SK-N-SH treated with all-trans-retinoic acid at 6 μM for 48 hours (cell line): ENCODE measurements at places on chromosomes 16 and 17.

GRCh38 chr17:68843522-68843921 lies 111.7 kb downstream of the ABCA8 start:
- ATAC-seq, result no peak

GRCh38 chr17:45164734-45165269 lies 3.1 kb downstream of the HEXIM2 start:
- ATAC-seq, result no peak

- ATAC-seq, result peak; percentile 43; the same call in 2 of the 3 replicates
Measured at GRCh38 chr17:72618001-72618509, 474.4 kb downstream of the SLC39A11 start.

GRCh38 chr17:17021194-17021863 lies 20.9 kb upstream of the MPRIP start:
- no peak for ATAC-seq

GRCh38 chr16:81843243-81843582 lies 64.1 kb downstream of the PLCG2 start:
- no peak for ATAC-seq

DNA sequence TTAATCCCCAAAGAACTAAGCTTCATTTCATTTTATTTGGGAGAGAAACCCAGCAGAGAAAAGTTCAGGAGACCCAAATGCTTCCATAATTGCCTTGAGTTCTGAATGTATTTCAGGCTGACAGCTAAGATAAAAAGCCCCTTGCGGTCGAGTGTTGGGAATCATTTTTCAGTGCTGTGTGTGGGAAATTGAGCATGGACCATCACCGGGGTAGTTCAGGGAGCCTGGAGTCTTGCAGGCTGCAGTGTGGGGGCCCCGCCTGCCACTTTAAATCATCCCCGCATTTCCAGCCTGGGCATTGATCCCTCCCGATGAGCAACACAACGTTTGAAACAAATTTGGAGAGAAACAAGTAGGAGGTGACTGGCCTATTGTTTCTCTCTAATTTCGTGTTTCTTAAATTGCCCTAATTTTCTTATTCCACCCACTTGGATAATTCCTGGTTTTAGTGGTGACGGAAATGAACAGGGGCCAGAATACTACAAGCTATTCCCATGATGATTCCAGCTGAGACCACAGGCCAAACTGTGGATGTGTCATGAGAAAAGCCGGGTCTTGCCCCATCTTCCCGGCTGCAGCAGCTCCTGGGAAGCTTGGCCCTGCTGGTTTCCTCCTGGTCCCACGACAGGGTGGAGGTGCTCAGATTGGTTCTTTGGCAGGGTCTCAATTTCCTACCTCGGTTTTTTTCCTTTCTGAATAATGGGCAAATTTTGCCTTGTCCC lies 75.1 kb downstream of the FOXL1 start:
- no peak for ATAC-seq

DNA sequence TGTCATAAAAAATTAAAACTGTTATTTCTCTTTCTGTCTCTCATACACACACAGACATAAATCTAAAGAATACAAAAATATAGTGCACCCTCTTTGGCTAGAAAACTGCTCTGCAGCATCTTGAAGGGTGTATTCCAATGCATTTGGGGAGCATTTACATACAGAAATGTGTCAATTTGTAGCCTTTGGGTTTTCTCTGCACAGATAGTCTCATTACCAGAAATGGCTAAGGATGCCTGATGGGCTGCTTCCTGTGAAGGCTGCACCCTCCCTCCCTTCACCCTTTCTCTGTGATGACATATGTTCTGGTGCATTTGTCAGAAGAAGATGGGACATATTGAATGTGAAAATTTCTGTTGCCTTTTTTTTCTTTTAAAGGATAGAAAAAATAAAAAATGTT lies 1239.3 kb downstream of the CDH11 start:
- ATAC-seq, result no peak

- ATAC-seq, result peak; percentile 96
Measured at GRCh38 chr17:43418441-43419374, 19.9 kb downstream of the ARL4D start.

DNA sequence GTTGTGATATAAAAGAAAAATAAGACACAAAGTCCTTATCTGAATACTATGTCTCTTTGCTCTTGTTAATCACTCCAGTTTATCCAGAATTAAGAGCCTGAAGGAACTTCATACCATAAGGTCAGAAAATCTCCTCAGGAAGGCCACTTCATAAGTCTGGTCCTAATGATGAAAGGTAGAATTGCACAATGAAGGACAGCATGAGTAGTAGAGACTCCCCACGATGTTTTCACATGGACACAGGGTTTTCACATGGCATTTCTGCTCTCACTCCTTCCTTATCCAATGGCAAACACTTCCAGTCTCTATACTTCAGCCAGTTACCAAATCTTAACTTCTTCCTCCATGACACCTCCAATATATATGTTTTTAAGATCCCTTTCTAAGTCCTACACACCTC lies 10.2 kb upstream of the C17orf78 start:
- no peak for ATAC-seq

DNA sequence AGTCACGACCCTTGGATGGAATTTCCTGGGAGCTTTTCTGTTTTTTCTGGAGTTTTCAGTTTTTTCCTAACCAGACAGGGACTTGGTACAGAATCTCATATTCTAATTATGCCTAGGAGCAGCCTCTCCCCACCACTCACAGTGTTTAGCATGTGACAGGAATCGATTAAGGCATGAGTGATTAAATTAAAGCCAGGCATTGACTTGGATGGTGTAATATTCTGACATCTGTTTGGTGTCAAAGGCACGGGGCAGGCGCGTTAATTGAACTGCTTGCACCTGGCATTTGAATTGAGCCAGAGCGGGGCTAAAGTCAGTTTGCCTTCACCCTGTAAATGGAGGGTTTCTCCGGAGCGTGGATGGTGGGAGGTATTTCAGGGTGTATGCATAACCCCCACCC lies 11.9 kb downstream of the MAPT start:
- no peak for ATAC-seq

- ATAC-seq, result peak; percentile 86
Measured at GRCh38 chr16:50372611-50373344, 4.0 kb upstream of the BRD7 start.

- ATAC-seq, result peak; percentile 33
Measured at GRCh38 chr17:75571197-75571884, 16.3 kb upstream of the MYO15B start.

DNA sequence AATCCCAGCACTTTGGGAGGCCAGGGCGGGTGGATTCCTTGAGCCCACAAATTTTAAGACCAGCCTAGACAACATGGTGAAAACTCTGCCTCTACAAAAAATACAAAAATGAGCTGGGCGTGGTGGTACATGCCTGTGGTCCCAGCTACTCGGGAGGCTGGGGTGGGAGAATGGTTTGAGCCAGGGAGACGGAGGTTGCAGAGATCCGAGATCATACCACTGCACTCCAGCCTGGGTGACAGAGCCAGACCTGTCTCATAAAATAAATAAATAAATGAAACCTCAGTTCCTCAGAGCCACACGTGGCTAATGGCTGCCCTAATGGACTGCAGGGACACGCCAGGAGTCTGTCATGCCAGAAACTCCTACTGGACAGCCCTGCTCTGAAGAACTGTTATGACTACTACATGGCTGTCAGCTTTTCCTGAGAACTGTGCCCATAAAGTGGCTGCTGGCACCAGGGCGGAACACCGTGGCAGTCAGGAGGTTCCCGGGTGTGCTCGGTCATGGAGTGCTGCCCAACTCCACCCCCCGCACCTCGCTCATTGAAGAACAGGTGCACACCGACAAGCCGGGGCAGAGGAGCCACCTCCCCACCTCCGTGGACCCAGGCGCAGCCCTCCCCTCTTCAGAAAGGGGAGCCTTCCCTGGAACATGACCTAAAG lies 4.3 kb downstream of the TMEM11 start:
- ATAC-seq, result no peak

DNA sequence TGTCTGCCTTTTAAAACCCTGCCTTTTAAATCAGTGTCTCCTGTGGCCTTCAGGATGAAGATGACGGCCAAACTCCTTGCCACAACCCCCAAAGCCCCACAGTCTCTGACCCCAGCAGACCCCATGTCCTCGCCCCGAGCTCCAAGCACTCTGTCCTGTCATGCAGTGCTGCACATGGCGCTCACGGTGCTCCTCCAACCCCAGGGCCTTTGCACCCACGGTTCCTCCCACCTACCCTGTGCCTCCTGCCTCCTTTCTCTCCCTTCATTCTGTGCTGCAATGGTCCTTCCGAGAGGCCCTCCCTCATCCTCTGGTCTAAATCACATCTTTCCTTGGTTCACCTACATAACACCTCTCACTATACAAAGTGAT lies 235.3 kb downstream of the KATNIP start:
- ATAC-seq, result no peak

- ATAC-seq, result no peak
Measured at GRCh38 chr16:13453325-13453724, 466.6 kb upstream of the ERCC4 start.

- peak; percentile 59 for ATAC-seq
Measured at GRCh38 chr17:37488009-37488604, 1.6 kb upstream of the DUSP14 start.

GRCh38 chr17:75688209-75688825 lies 21.2 kb downstream of the SAP30BP start:
- ATAC-seq, result no peak

GRCh38 chr16:66521951-66522771 lies 27.8 kb downstream of the TK2 start:
- ATAC-seq, result peak; percentile 21; the same call in 2 of the 3 replicates

DNA sequence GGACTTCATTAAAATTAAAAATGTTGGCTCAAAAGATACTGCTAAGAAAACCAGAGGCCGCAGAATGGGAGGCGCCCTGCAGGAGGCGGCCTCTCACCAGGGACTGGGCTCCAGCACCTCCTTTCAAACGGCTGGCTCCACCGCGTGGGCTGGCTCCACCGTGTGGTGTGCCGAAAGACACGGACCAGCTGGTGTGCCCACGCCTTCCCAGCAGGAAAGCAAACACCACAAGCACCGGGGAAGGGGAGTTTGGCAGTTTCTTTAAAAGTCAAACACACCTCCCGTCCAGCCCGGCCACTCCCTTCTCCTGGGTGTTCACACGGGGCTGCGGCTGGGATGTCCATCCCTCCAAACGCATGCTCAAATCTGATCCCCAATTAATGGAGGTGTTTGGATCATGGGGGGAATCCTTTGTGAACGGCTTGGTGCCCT lies 13.9 kb downstream of the HAGH start:
- ATAC-seq, result peak; percentile 82
